ENCODE measurements at places on chromosomes 12 and 14. TPM values are rescaled to one million over a fixed set of nuclear protein-coding genes. Genes with fewer than 3 reads are reported as not detected.
A peak's percentile ranks its signal among the peaks of the same experiment; 100 is the strongest.

DNA sequence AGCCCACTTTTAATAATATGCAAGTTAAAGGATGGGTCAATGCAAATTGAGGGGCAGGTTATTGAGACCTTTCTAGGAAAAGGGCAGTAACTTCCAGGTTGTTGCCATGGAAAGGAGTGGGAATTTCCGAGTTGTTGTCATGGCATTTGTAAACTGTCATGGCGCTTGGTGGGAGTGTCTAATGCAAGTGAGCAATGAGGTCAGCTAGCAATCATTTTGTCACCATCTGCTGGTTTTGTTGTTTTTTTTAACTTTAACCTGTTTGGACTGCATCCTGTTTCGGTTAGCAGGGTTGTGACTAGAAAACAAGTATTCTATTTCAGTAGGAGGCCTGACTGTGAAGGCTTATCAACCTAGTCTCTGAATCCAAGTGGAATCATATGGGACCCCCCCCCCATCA is 85.8 kb upstream of the TSPAN11 start:
- no peaks in the 10 kb centered on the region for H3K4me1 ChIP-seq
- H3K4me3 ChIP-seq, result no peak overlapping the region
- no peaks in the 10 kb centered on the region for H3K27me3 ChIP-seq

- H3K36me3 ChIP-seq, result no peaks in the 10 kb centered on the region
- no peak overlapping the region for H3K27ac ChIP-seq
- H3K4me1 ChIP-seq, result no peaks in the 10 kb centered on the region
- no peaks in the 10 kb centered on the region for H3K27me3 ChIP-seq
Observed at GRCh38 chr12:86721713-86722397, 465.7 kb upstream of the MGAT4C start.

- no peak for DNase-seq
- H3K27ac ChIP-seq, result no peak overlapping the region
- H3K36me3 ChIP-seq, result peaks cover 12% of the 10 kb centered on the region
- no peak overlapping the region for H3K4me3 ChIP-seq
Observed at GRCh38 chr12:45402288-45402687, 186.4 kb downstream of the ANO6 start.

DNA sequence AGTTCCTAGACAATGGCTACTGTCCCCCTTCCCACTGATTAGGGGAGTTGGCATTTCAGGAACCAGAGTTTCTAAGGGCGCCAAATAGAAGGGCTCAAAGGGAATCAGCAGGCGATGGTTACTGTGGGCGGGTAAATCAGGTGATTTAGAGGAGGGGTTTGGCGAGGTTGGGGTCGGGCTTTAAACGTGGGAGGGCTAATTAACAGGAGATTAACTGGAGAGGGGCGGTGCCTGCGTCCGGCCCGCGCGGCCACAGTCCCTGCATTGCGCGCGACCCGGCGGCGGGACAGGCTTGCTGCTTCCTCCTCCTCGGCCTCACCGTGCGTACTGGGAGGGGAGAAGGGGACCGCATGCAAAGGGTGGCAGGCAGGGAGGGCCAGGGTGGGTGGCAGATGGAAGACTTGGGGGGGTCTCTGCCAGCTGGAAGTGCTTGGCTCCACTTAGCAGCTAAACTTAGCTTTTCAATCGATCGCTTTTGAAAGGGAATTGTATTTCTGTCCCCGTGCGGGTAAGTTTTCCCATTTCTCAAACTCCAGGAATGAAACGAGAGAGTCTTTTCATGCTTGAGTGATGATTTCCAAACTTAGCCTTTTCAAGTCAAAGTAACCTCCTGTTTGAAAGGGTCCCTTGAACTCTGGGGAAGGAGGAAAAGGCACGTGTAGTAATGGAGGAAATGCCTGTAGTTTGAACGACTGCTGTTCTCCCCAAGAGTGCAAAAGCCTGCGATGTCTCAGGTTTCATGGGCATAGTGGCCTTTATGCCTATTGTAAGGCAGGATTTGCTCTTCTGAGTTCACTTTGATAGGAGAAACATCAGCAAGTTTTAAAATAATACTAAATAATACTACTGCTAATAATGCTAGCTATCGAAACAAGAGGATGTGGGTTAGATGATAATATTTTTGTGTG is at the start of gene MGST1:
TSS of gene MGST1 (plus strand) at position 255 of the 908 bp plus-strand sequence. CDS start 6,608 bp downstream, outside the sequence.
- peak within 1 kb of the TSS; percentile 74 for H3K4me3 ChIP-seq
- peaks cover 5% of the 10 kb centered on the region for H3K4me1 ChIP-seq
- no peak for DNase-seq
- no peaks in the 10 kb centered on the region for H3K36me3 ChIP-seq
- H3K27me3 ChIP-seq, result no peaks in the 10 kb centered on the region

- no peak for DNase-seq
- no peak overlapping the region for H3K4me3 ChIP-seq
- no peaks in the 10 kb centered on the region for H3K36me3 ChIP-seq
- no peaks in the 10 kb centered on the region for H3K4me1 ChIP-seq
Observed at GRCh38 chr12:85641796-85642195, 194.4 kb downstream of the RASSF9 start.

DNA sequence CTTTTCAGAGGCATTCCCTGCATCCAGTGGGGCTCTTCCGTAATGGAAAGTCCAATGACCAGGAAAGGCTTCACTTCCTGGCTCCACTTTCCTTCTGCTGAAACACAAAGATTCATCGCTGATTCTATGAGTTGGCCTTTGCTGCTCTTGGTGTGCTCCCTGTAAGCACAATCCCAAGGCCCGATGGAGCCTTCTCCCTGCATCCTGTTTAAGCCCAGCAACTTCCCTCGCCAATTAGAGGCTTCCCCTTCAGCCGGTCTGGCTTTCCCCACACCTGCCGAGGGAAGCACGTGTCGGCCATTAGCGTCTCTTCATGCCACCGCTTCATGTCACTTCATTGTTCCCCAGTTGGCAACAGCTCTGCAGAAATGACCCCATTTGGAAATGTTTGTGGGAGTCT is 693.9 kb downstream of the MED13L start:
- H3K36me3 ChIP-seq, result no peaks in the 10 kb centered on the region
- no peak overlapping the region for H3K4me3 ChIP-seq
- H3K4me1 ChIP-seq, result no peaks in the 10 kb centered on the region
- no peak overlapping the region for H3K27ac ChIP-seq

DNA sequence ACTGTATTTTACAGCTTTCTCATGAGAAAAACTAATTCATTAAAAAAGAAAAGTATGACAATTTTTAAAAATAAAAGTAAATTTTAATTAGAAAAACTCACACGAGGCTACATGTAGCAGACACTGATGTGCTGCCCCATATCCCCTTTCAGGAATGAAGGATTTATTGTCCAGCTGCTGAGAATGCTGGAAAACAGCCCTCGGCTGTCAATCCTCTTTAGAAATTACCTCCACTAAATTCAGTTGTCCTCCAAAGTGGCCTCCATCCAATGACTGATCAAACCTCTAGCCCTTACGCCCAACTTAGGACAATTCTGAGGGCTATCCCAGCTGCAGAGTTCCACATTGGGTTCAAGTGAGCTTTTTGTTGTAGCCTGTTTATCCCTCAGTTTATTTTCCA is 29.8 kb upstream of the AP4S1 start:
- H3K27ac ChIP-seq, result no peak overlapping the region
- peaks cover 20% of the 10 kb centered on the region for H3K4me1 ChIP-seq
- no peak overlapping the region for H3K4me3 ChIP-seq

DNA sequence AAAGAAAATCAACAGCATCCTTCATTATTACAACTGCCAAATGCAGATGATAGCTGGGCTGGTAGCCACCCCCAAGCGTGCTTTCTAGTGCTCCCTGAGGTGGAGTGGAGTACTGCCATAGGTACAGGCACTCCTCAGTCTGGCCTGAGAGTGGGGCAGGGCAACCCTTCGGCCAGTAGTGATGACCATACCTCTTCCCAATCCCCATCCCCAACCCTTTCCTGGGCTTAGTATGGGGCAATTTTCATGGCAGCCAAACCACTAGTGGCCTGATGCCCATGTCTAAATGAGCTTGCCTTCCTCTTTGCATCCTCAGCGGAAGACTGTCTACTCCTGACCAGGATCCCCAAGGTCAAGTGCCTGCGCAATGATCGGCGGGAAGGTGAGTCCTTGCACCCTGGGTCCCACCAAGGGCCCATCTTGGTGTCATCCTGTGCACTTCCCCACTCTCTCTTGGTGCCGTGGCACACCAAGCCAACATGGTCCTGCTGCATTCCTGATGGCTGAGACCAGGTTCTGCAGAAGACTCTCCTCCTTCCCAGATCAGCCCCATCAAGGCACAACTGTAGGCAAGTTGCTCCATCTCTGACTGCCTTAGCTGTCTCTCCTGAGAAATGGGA is 65.8 kb downstream of the GALNT16 start:
- no peak overlapping the region for H3K4me3 ChIP-seq
- H3K4me1 ChIP-seq, result no peaks in the 10 kb centered on the region
- H3K36me3 ChIP-seq, result no peaks in the 10 kb centered on the region
- no peak overlapping the region for H3K27ac ChIP-seq
- DNase-seq, result no peak
- H3K27me3 ChIP-seq, result no peaks in the 10 kb centered on the region

Gene MLH3
- total RNA-seq, result 17.9 TPM

Gene TAS2R13
- total RNA-seq, result 7.3 TPM

Gene GTF2H3
- total RNA-seq, result 29.9 TPM

Measured in thoracic aorta (tissue), 2 donors.